Articular chondrocyte of knee joint (primary cell): ENCODE measurements at places on chromosomes 3 and 15. TPM values are rescaled to one million over a fixed set of nuclear protein-coding genes. Genes with fewer than 3 reads are reported as not detected.

The SPTSSB gene
- total RNA-seq, result 0.11 TPM in 1 of 2 replicates, not detected in the other

The SLC9C1 gene
- under 0.01 TPM in 1 of 2 replicates, not detected in the other for total RNA-seq

The SCN11A gene
- total RNA-seq, result 0.11 and 0.13 TPM in 2 replicates

The U2SURP gene
- 103 and 111 TPM in 2 replicates for total RNA-seq

The NMNAT3 gene
- total RNA-seq, result 1.7 and 2.3 TPM in 2 replicates

The TNIK gene
- total RNA-seq, result 4.8 and 5.2 TPM in 2 replicates

The MNS1 gene
- 2.4 and 2.7 TPM in 2 replicates for total RNA-seq

The SEMA3B gene
- total RNA-seq, result 16.5 and 24.4 TPM in 2 replicates

The NFKBIZ gene
- total RNA-seq, result 46.9 and 127 TPM in 2 replicates

The TGM5 gene
- total RNA-seq, result 0.22 and 0.78 TPM in 2 replicates

The POC1A gene
- total RNA-seq, result 4.4 and 5.7 TPM in 2 replicates

The GATM gene
- total RNA-seq, result 0.39 and 0.76 TPM in 2 replicates

The LRRC31 gene
- not detected in 2 replicates for total RNA-seq

The PRR20G gene
- total RNA-seq, result not detected in 2 replicates

The CHRFAM7A gene
- total RNA-seq, result 2.8 and 4.3 TPM in 2 replicates

The MAN2A2 gene
- 8.2 and 9.3 TPM in 2 replicates for total RNA-seq

The EXD1 gene
- total RNA-seq, result not detected in 2 replicates

The TRH gene
- 0.11 and 0.13 TPM in 2 replicates for total RNA-seq

The CHL1 gene
- not detected in 2 replicates for total RNA-seq

The CPB1 gene
- 0.54 TPM in 1 of 2 replicates, not detected in the other for total RNA-seq

The P2RY14 gene
- not detected in 2 replicates for total RNA-seq

The HRG gene
- total RNA-seq, result not detected in 2 replicates

The IL5RA gene
- not detected in 2 replicates for total RNA-seq

The IGSF10 gene
- total RNA-seq, result 6.9 and 7.2 TPM in 2 replicates

The RTP3 gene
- total RNA-seq, result not detected in 2 replicates

The CALML4 gene
- 1.8 and 2.2 TPM in 2 replicates for total RNA-seq

The ANKUB1 gene
- not detected in 2 replicates for total RNA-seq

The LRRN1 gene
- total RNA-seq, result 1.4 and 4.5 TPM in 2 replicates

The HYAL1 gene
- total RNA-seq, result 14.5 and 15.5 TPM in 2 replicates

The ASB14 gene
- total RNA-seq, result under 0.01 and 0.11 TPM in 2 replicates

The STRIT1 gene
- not detected in 2 replicates for total RNA-seq

The MANF gene
- total RNA-seq, result 73.7 and 81.0 TPM in 2 replicates

The TP63 gene
- total RNA-seq, result 1.9 and 2.0 TPM in 2 replicates

The MESP1 gene
- total RNA-seq, result 0.26 and 0.43 TPM in 2 replicates

The FEZF2 gene
- not detected in 2 replicates for total RNA-seq

The ZNF80 gene
- not detected in 2 replicates for total RNA-seq

The ANKDD1A gene
- 6.4 and 10.6 TPM in 2 replicates for total RNA-seq

The KLHL18 gene
- total RNA-seq, result 15.5 and 21.2 TPM in 2 replicates

The MEIS2 gene
- 13.9 and 15.8 TPM in 2 replicates for total RNA-seq

The CKMT1B gene
- not detected in 2 replicates for total RNA-seq

The ALS2CL gene
- 4.9 and 6.8 TPM in 2 replicates for total RNA-seq

The XCR1 gene
- total RNA-seq, result not detected in 2 replicates

The GOLGA6B gene
- total RNA-seq, result not detected in 2 replicates

The CEMIP gene
- 1,480 and 1,735 TPM in 2 replicates for total RNA-seq

The NR1I2 gene
- 0.11 and 0.13 TPM in 2 replicates for total RNA-seq

The ACP3 gene
- total RNA-seq, result not detected in 2 replicates

The MKRN3 gene
- total RNA-seq, result not detected in 2 replicates

The CMC1 gene
- total RNA-seq, result 7.8 and 8.6 TPM in 2 replicates

The NUP210 gene
- total RNA-seq, result 0.26 and 0.32 TPM in 2 replicates

The RASGRP1 gene
- under 0.01 and 0.11 TPM in 2 replicates for total RNA-seq

The WWTR1 gene
- total RNA-seq, result 136 and 198 TPM in 2 replicates

The AADACL2 gene
- not detected in 2 replicates for total RNA-seq

The UTS2B gene
- total RNA-seq, result 0.52 and 1.3 TPM in 2 replicates

The GPR62 gene
- 0.11 and 0.13 TPM in 2 replicates for total RNA-seq

The ELL3 gene
- total RNA-seq, result 3.1 and 6.6 TPM in 2 replicates

The APBA2 gene
- total RNA-seq, result 2.2 and 2.6 TPM in 2 replicates

The NLGN1 gene
- total RNA-seq, result 28.4 and 33.8 TPM in 2 replicates

The SATB1 gene
- 11.1 and 14.1 TPM in 2 replicates for total RNA-seq
